ENCODE measurements at places on chromosomes 11 and 22.
A peak's percentile ranks its signal among the peaks of the same experiment; 100 is the strongest.

- DNase-seq: no peak
These were observed 1.1 kb upstream of the C11orf65 start for GRCh38 chr11:108468478-108468864.

- DNase-seq: no peak
These were observed 403.2 kb downstream of the NTM start for GRCh38 chr11:131773626-131774025.

- no peak for DNase-seq
These were observed 18.6 kb downstream of the SDHAF2 start for GRCh38 chr11:61448552-61448927.

GRCh38 chr11:65637794-65638419 is at the start of gene SIPA1:
TSS of gene SIPA1 (plus strand) at chr11:65638101. CDS start at chr11:65640922, 2,821 bp downstream.
- DNase-seq: peak; percentile 92

DNA sequence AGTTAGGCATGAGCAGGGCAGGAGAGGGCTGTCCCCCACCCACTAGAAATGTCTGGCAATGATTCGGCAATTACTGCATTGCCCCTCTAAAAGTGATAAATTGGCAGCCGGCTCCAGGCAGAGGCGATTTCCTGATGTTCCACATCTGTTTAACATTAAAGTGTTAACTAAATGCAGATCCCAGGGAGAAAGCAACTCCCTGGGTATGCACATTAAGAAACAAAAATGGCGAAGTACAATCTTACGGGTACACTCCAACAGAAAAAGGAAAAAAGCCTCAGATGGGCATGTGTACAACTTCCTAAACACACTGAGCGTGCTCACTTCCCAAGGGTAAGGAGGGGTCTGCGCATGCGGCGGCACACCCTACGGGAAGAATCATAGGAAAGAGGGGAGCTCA is 314.4 kb downstream of the CASP12 start:
- DNase-seq: no peak

DNA sequence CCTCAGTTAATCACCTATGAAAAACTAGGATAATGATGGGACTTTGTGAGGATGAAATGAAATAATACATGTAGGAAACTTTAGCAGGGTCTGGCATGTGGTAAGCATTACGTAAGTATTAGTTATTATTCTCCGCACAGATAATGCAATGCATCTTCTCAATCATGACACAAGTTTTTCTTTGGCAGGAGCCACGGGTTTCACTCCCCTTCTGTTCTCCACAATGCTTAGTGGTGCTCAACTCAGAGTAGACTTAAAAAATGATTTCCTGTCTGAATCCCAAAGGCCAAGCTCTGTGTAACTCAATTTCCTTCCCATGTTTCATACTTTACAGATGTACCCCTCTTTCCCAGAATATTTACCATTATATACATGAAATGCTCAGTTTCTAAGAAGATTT is 82.9 kb downstream of the CCDC34 start:
- no peak for DNase-seq

GRCh38 chr11:30740091-30740490 is 153.9 kb upstream of the MPPED2 start:
- DNase-seq: no peak

Data from DMS53 (cell line).